ENCODE measurements at places on chromosomes 2 and 18.

DNA sequence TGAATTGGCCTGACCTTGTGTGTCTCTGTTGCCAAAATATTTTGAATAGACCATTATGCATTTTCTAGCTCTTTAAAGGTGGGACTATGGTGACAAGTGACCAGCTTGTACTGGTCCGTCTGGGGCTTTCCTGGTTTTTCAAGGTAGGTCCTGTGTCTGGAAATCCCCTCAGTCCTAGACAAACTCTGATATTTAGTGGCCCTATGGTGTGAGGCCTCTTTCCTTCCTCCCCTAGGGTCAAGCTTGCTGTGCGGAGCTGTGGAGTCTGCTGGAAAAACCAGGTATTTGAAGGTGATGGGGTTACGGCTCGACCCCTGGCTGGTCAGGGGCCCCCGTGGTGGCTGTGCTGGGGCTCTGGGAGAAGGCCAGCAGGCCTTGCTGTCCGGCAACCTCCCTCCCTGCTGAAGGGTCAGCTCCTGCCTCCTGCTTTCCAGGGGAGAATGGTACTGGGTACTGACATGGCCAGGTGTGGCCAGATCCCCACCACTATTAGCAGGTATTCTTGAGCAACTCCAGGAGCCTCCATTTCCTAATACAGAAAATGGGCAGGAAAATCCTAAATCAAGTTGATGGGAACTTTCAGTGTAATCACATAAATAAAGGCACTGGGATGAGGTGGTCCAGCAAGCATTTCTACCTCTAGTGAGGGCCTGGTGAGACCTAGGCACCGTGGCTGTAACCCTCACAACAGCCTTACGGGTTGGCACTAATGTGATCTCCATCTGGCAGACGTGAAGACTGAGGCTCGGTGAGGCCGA lies 86.2 kb upstream of the HS6ST1 start:
- DNase-seq: no peak

- no peak for DNase-seq
Observed at GRCh38 chr2:45904946-45905631, 253.6 kb downstream of the PRKCE start.

GRCh38 chr18:434410-434809 lies 66.1 kb downstream of the COLEC12 start:
- no peak for DNase-seq

DNA sequence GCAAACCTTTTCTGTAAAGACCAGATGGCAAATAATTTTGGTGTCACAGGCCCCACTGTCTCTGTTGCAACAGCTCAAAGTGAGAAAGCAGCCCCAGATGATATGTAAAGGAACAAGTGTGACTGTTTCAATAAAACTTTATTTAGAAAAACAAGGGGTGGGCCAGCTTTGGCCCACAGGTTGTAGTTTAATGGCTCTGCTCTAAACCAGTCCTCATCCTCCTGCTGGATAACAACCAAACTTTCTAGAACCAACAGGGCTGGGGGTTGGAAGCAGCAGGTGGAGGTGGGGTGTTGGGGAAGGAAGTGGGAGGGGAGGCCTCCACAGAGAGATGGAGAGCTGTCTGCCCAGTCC lies 28.8 kb upstream of the INHBB start:
- DNase-seq: no peak

DNA sequence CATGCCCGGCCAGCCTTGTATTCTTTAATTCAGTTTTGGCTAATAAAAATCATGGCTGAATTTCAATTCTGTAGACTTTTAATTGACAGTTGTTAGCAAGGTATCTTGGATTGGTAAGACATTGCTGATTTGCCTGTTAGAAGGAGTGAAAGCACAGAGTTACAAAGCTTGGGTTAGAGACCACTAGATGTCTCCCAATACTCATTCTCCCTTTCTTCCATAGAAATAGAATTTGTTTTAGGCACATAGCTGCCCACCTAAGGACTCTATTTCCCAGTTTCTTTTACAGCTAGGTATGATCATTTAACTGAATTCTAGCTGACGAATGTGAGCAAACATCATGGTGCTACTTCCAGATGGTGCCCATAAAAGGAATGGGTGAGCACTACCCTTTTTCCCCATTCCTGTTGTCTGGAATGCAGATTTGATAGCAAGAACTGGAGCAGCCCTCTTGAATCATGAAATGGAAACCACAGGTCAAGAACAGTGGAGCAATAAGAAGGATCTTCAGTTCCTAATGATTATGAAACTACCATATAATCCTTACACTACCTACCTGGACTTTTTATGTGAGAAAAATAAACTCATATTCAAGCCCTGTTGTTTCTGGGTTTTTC lies 17.5 kb downstream of the PECR start:
- no peak for DNase-seq

Measured in activated T-helper 1 cell treated with anti-CD3 and anti-CD28 coated beads, Interleukin-2, amount 50 U/mL, for 16 hours (primary cell).